ENCODE measurements at places on chromosomes 16 and 17. TPM values are rescaled to one million over a fixed set of nuclear protein-coding genes. Genes with fewer than 3 reads are reported as not detected.

The TP53TG3C gene
- polyA plus RNA-seq, result not detected

The ZNF646 gene
- 10.5 TPM for polyA plus RNA-seq

The ITGA2B gene
- 5.8 TPM for polyA plus RNA-seq

The USP43 gene
- 6.7 TPM for polyA plus RNA-seq

The SLC38A8 gene
- not detected for polyA plus RNA-seq

The KRTAP9-2 gene
- polyA plus RNA-seq, result not detected

The HS3ST6 gene
- polyA plus RNA-seq, result 0.32 TPM

DNA sequence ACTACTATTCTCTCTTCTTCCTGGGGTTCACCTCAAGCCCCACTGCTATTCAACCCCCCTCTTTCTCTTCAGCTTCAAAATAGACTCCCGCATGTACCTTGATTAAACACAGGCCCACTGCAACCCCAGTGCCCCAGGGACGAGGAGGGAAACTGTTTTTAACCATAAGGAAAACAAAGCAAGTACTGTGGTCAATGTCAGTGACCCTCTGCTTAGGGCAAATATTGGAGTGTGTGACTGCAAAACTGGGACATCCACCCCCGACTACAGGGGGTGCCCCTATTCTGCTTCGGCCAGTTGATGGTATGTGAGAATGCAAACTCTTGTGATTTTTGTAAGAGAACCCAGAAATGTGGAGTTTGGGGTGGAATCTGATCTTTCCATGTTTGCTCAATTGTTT, 9.5 kb upstream of the PNPO start:
- DNase-seq, result no peak

- no peak for DNase-seq
Measured at GRCh38 chr16:85593494-85594221, 19.5 kb upstream of the GSE1 start.

DNA sequence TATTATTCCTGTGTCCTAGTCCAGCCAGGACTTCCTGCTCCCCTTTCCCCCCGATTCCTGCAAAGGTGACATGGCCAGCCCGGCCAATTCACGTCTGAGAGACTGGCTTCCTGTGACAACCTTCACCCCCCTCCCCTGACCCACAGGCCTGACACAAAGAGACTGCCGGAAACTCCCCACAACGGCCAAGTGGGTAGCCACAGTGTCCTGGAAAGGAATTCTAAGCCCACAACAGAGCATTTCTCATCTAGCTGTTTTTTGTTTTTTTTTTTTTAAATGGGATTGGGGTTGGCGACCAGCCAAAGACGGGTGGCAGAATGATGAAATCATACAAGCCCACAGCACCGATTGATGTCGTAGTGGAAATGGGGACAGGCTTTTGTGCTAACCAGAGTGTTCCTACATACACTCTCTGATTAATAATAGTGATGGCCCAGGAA, 2.8 kb upstream of the XAF1 start:
- DNase-seq, result no peak

- no peak for DNase-seq
Measured at GRCh38 chr17:78654325-78654724, 77.1 kb upstream of the DNAH17 start.

DNA sequence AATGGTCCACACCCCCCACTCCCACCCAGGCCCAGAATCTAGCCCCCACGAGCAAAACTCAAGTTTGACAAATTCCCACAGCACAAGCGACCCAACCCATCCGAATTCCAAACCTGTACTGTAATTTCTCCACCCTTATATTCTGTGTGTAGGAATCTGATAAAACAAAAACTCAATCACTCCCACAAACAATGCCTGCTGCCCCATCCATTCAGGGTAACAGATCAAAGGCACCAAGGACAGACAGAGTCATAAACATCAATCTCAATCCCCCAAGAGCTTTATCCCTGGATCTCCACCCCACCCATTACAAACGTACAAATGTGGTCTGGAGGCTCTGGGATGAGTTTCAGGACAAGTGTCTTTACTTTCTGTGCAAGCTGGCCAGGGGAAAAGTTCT, 157.8 kb downstream of the AXIN2 start:
- no peak for DNase-seq

DNA sequence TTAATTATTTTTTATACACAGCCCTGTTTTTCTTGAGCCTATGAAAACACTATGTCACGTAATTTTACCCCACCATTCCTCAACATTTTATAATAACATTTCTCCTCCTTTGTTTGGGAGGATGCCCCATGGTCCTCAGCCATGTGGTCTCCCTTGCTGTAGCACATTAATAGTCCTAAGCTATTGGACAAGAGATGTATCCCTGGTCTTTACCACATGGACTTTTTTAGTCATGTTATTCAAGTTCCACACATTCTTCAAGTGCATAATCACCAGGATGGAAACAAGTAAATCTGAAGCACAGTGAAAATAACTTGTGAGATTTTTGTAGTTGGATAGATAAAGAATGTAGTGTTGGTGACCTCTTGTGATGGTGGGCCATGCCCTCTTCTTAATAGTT, 2.0 kb upstream of the KRTAP2-3 start:
- no peak for DNase-seq

DNA sequence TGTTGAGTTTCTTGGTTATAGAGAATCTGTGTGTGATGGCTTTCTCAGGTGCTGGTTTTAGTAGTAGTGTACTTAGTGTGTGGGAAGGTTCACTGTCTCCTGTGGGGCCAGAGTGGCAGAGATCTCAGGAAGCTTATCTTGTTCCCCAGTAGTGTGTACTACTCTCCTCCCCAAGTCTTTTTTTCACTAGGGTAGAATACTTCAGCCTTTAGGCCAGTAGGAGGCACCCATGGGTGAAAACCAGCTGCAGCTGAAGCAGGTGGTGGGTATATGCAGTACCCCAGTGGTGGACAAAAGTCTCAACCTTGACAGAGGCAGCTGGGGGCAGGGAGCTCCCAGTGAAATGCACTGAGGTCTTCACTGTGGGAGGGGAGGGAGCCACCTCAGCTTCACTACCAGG, 109.9 kb downstream of the PHKB start:
- no peak for DNase-seq

GRCh38 chr17:50222922-50223321, 21.5 kb upstream of the COL1A1 start:
- no peak for DNase-seq

- DNase-seq, result no peak
Measured at GRCh38 chr16:1014771-1015495, 33.4 kb downstream of the SOX8 start.

Data from renal cortex interstitium (tissue), 15 donors.